ENCODE measurements at places on chromosomes 2 and 18.

GRCh38 chr2:160517731-160518130, 24.1 kb upstream of the RBMS1 start:
- DNase-seq, result no peak

- DNase-seq, result peak; percentile 67
Measured at GRCh38 chr2:119431976-119432850, 559 bp downstream of the TMEM37 start.

DNA sequence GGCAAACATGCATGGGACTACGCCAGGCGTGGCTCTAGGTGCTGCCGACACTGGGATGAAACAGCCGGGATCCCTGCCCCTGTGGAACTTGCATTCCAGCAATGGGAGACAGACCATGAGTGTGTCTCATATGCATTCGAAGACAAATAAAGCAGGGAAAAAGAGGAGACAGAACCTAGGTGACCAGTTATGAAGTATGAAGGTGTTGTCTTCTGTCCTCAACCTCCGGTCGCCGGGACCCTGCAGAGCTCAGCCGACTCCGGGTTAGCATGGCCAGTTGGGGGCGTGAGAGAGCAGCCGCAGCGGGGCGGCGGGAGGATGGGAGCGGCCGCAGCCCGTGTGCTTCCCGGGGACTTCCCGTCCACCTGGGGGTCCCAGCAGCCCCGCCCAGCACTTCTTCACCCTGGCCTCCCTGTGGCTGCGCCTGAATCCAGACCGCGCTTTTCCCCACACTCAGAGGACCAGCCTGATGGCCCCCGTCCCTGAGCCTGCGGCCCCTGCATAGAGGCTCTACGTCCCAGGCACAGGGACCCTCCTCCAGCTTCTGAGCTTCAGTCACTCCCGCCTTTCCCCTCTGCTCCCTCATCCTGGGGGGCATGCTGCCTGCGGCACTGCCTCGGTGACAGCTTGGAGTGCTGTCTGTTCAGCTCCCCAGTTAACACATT, 11.4 kb downstream of the ID2 start:
- peak; percentile 11 for DNase-seq

- no peak for DNase-seq
Measured at GRCh38 chr2:224350703-224351102, 51.2 kb downstream of the FAM124B start.

DNA sequence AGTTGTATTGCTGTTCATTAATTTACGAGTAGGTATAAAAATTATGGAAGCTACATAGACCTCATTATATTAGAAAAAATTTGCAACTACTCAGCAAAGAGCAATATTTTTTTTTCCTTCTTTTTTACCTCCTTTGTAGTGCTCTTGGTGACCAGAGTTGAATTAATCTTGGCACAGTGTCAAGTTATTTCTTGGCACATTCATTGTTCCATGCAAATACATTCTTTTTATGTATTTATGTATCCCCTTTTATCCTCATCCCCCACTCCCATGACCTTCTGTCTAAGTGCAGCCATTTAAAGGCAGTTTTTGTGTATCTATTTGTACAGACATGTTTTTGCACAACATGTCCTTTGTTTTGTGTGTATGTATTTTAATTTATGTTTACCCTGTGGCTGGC, 224.5 kb downstream of the CCDC102B start:
- DNase-seq, result peak; percentile 9

DNA sequence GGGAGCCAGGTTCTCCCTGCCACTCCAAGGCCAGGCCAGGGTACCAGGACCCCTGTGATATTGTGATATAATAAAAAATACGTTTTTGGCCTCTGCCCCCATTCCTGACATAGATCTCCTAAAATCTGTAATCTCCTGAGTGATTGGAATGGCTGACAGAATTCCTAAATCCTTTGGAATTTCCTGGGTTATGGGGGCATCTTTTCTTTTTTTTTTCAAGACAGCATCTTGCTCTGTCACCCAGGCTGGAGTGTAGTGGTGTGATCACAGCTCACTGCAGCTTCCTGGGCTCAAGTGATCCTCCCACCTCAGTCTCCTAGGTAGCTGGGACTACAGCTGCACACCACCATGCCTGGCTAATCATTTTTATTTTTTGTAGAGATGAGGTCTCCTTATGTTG, 26.2 kb upstream of the TUBB6 start:
- DNase-seq, result no peak

GRCh38 chr18:5980721-5981120, 85.4 kb upstream of the TMEM200C start:
- no peak for DNase-seq

DNA sequence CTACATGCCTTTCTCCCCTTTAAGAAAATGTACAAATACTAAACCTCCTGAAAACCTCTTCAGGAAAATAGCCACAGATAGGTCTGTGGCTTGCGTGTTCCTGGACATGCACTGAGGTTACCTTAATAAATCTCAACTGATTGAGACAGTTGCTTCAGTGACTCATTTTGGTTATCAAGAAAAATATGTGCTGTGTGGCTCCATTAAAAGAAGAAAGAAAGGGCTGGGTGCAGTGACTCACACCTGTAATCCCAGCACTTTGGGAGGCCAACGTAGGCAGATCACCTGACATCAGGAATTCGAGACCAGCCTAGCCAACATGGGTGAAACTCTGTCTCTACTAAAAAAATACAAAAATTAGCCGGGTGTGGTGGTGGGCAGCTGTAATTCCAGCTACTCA, 27.1 kb downstream of the CREG2 start:
- peak; percentile 46 for DNase-seq

- no peak for DNase-seq
Measured at GRCh38 chr2:133158024-133158423, 410.2 kb downstream of the NCKAP5 start.

DNA sequence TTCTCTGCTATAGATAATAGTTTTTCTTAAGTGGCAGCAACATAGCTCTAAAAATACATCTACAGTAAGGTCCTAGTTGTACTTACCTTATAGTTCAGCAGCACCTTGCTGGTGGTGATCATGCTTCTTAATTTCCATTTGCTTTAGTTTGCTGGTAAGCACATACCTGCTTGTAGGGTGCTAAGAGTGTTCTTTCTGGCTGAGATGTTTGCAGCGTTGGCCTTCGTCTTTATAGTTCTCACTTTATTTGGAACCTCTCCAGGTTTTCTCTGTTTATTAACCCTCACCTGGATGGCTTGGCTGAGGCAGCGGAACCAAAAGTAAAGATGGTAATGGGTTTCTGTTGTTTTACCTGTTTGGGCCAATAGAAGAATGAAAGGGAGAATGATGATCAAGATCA, 123.6 kb upstream of the EFEMP1 start:
- no peak for DNase-seq

GRCh38 chr2:20174410-20174809, 50.5 kb downstream of the SDC1 start:
- no peak for DNase-seq

- no peak for DNase-seq
Measured at GRCh38 chr18:54129448-54130067, 94.9 kb downstream of the MBD2 start.

GRCh38 chr18:34600158-34600557, 109.9 kb upstream of the DTNA start:
- peak; percentile 63 for DNase-seq

DNA sequence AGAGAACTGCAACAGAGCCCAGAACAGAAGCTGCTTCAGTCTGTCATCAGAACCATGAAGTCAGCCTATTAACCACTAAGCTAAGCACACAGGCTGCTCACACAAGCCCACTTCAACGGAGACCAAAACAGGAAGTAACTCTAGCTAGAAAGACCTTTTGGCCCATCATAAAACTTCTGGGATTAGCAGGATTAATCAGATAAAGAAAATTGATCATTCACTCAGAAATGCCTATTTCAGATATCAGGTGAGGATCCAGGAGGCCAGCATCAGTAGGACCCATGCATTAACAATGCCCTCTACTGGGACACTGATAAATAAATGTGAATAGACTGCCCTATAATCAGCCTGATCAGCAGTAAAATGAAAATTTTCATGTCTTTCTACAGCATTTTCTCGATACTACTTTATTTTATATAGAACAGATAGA, 101.4 kb downstream of the WDPCP start:
- peak; percentile 2 for DNase-seq

- DNase-seq, result no peak
Measured at GRCh38 chr2:235706506-235706905, 212.7 kb downstream of the AGAP1 start.

DNA sequence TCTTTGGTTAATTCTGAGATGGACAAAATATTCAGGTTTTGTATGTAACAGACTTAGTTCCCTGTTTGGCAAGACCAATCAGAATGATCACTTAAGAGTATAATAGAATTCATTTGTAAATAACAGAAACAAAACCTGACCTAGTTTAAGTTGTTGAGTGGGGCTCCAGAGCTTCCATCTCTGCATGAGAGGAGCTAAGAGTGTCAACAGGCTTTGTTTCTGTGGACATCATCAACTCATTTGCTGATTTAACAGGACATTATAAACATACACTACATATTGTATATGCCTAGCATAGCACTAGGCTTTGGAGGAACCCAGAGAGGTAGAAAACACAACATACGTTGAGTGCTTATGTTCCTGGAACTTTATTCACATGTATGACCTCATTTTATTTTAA, 75.3 kb upstream of the TRIB2 start:
- no peak for DNase-seq

- DNase-seq, result peak; percentile 17
Measured at GRCh38 chr18:70450426-70451253, 161.8 kb downstream of the SOCS6 start.

GRCh38 chr2:12796657-12797056, 79.9 kb downstream of the TRIB2 start:
- no peak for DNase-seq

GRCh38 chr2:20862850-20863249, 39.9 kb upstream of the LDAH start:
- DNase-seq, result no peak

GRCh38 chr2:223635080-223635479, 32.9 kb upstream of the SCG2 start:
- DNase-seq, result peak; percentile 85

- DNase-seq, result peak; percentile 16
Measured at GRCh38 chr18:59359576-59359952, 499 bp upstream of the LMAN1 start.

GRCh38 chr2:239953418-239954061, 71.6 kb downstream of the NDUFA10 start:
- DNase-seq, result peak; percentile 36

DNA sequence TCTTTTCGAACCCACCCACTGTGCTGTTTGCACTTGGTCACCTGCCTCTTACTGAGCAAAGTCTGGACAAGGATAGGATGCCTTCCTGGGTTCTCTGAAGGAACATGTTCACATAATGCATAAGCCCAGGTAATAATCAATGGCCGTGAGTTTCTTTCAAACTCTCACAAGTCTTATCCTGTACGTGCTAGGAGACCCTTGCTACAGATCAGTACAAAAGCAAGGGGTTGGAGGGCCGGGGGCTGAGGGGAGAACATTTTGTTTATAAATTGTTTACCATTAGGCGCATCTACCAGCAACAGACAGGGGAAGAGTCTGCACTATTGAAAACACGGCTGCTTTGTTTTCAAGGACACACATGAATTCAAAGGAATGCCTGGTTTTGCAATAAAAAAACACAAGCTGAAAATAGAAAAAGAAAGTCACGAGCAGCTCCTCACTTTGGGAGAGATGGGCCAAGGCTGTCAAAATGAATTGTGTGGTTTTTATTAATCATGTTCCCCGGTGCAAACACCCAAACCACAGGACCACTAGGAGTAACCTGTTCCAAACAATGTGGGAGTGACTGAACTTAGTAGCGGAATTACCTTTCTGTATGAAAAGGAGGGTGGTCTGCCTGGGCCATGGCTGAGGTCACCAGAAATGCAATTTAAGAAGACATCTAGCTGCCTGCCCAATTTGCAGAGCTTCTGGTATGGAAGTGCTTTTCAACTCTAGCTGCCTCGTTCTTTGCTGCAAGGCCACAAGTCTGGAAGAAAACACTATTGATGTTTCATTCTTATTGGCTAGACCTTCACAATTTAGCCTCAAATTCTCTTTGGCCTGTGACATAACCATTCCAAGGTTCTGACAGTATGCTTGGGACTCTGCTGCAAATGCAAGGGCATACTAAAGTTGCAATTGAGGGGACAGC, 73.5 kb downstream of the CCBE1 start:
- DNase-seq, result peak; percentile 80

DNA sequence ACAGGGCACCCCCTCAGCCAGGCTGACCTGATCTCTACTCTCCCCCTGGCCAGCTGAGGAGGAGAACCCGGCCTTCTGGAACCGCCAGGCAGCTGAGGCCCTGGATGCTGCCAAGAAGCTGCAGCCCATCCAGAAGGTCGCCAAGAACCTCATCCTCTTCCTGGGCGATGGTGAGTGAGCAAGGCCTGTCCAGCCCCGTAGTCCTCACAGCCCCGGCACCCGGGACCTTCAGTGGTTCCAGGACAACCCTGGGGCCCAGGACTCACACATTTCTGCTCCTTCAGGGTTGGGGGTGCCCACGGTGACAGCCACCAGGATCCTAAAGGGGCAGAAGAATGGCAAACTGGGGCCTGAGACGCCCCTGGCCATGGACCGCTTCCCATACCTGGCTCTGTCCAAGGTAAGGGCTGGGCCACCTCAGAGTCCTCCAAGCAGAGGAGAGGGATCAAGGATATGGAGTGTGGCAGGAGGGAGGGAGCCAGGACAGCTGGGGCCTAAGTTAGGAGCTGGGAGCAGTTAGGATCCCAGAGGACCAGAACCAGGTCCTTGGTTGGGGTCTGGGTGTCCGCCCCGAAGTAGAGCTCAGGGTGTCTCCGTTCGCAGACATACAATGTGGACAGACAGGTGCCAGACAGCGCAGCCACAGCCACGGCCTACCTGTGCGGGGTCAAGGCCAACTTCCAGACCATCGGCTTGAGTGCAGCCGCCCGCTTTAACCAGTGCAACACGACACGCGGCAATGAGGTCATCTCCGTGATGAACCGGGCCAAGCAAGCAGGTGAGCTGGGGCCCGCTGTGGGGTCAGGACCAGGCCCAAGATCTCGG, 555 bp downstream of the ALPI start:
- no peak for DNase-seq

- DNase-seq, result no peak
Measured at GRCh38 chr2:124314084-124314483, 289.0 kb downstream of the CNTNAP5 start.

DNA sequence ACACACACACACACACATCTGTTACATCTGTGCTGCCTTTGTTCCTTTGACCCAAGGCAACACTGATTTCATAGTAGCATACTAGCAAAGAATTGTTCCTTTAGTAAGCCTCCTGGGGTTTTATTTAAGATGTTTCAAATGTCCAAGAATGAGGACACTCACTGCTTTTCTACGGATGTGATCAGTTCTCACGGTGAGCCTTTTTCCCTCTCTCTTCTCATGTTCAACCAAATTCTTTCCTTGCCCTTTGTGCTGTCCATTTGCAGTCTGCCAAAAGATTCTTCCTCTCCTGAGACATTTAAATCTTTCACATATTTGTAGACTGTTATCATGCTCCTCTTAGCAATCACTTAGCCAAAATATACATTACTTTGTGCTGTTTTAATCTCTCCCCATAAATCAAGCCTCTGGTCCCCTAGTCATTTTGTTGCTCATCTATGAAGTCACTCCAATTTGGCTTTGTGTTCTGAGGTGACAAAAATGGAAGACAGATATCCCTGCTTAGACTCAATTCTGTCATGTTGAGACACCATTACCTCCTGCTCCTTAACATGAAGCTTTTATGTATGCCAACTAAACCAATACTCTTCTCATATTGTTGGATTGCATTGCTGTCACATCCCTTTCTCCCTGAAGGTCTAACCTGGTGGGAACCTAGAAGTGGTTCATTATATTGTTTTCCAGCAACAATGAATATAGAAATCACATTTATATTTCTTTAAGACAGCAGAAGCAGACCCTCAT, 1605.3 kb upstream of the ACVR2A start:
- DNase-seq, result peak; percentile 91

All from iris pigment epithelial cell (primary cell).